Right forelimb (tissue), 1 donor: ENCODE measurements at places on chromosomes 16 and 17.

DNA sequence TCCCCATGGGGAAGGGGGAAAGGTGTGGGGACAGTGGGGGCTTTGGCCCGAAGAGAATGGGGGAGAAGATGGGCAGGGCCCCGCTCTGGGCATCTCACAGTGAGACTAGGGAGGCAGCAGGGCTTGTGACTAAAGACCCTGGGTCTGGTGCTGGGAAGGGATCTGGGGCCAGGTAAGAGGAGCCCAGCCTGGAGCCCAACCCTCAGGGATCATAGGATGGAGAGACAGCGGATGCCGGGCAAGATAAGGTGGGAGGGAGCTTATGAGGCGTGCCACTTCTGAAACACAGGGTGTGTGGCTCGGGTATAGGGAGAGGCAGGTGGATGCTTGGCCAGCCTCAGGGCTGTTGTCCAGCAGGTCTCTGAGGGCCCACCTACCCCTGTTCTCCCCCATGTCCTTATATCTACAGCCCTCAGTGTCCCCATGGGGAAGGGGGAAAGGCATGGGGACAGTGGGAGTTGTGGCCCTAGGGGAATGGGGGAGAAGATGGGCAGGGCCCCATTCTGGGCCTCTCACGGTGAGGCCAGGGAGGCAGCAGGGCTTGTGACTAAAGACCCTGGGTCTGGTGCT lies 15.4 kb downstream of the USP6 start:
- no peak for DNase-seq

DNA sequence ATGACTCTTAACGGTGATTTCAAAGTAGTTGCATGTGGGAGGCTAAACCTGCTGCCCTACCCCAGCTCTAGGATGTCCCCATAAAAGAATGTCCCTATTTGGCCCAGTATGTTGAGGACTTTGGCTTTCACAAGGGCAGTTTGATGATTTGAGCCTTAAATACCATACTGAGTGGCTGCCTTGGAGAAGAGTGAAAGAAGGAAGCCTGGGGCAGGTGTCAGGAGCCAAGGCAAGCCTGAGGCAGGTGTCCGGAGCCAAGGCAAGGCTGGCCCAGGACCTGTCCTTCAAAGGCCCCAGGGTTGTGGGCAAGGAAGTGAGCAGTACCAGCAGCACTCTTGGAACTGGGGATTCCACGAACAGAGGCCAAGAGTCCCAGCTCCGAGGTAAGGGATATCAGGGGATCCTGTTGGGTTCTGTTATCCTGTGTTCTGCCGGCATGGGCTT lies 18.6 kb downstream of the ST6GALNAC2 start:
- no peak for DNase-seq

DNA sequence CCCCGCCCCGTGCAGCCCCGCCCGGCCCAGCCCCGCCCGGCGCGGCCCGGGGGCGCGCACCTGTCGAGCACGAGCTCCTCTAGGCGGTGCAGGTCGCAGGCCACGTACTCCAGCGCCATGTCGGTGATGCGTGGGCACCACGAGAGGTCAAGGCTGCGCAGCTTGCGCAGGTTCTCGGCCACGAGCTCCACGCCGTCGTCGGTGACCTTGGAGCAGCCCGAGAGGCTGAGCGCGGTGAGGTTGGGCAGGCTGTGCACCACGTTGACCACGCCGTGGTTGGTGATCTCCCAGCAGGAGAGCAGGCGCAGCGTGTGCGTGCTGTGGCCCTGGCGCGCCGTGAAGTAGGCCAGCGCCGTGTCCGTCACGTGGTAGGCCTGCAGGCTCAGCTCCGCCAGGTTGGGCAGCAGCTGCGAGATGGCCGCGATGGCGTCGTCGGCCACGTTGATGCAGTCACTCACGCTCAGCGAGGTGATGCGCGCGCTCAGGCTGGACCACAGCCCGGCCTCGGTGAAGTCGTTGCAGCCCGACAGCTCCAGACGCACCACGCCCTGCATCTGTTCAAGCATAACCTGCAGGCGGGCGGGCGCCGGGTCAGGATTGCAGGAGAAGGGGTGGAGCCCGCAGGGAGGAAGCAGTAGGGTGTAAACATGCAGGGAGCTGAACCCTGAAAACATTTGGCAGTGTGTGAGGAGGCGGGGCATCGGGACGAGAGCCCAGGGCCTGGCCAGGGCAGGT lies 5.3 kb upstream of the WDR24 start:
- DNase-seq: no peak

- DNase-seq: no peak
Observed at GRCh38 chr17:9647014-9647413, 1.7 kb downstream of the USP43 start.

DNA sequence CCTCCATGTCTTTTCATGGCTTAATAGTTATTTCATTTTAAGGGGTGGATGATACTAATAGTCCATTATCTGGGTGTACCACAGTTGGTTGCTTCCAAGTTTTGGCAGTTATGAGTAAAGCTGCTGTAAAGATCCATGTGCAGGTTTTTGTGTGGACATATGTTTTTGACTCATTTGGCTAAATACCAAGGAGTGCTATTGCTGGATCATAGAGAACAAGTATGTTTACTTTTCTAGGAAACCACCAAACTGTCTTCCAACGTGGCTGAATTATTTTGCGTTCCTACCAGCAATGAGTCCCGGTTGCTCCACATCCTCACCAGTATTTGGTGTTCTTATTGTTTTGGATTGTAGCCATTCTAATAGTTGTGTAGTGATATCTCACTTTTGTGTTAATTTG lies 181.9 kb downstream of the SPECC1 start:
- no peak for DNase-seq

GRCh38 chr17:49687878-49688491 lies 10.1 kb upstream of the SPOP start:
- DNase-seq: no peak

DNA sequence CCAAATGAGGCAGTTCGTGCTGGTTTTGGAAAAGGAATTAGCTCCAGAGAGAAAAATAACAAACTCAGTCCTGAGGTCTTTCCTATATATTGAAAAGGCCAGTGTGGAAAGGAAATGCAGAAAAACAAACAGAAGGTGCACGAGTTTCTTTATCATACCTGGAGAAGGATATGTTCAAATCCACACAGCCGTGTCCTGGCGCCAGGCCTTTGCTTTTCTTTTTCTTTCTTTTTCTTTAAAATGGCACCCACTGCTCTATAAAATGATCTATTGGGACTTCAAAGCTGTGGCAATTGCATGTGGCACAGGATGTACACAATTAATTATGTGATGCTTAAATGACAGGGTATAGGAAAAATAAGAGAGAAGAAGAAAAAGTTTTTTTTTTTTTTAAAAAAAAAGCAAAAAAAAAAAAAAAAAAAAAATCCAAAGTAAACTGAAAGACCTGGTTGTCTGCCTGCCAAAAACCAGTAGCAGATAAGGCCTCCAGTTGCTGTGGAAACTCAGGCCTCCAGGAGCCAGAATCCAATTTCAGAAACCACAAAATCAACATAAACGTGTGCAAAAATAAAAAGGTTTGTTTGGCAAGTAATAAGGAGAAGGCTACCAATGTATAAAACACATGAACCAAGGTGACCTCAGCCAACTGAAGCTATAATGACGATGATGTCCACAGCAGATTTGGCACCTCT lies 957.6 kb upstream of the SOX9 start:
- DNase-seq: no peak

GRCh38 chr17:77555121-77555591 lies 403.3 kb upstream of the TNRC6C start:
- no peak for DNase-seq

GRCh38 chr16:21959050-21959449 lies 5.9 kb downstream of the UQCRC2 start:
- DNase-seq: no peak

DNA sequence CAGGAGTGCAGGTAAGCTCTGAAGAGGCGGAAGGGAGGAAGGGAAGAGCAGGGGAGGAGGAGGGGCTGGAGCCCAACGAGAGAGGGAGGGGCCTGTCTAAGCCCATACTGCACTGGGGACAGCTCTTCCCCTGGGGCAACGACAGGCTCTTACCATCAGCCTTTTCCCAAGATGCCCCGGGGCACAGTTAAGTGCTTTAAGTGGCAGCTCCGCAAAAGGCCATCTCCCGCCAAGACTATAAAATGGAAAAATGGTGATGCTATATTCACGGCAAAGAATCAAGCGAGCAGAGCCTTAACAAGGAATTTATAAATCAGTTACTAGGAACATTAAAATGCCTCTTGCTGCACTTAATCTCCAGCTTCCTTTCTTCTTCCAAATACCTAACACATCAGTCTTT lies 110.2 kb upstream of the NLRP1 start:
- DNase-seq: no peak

GRCh38 chr17:3602499-3602898 lies 6.7 kb downstream of the TRPV1 start:
- no peak for DNase-seq
